DND-41 (cell line): ENCODE measurements at places on chromosomes 4 and X.

DNA sequence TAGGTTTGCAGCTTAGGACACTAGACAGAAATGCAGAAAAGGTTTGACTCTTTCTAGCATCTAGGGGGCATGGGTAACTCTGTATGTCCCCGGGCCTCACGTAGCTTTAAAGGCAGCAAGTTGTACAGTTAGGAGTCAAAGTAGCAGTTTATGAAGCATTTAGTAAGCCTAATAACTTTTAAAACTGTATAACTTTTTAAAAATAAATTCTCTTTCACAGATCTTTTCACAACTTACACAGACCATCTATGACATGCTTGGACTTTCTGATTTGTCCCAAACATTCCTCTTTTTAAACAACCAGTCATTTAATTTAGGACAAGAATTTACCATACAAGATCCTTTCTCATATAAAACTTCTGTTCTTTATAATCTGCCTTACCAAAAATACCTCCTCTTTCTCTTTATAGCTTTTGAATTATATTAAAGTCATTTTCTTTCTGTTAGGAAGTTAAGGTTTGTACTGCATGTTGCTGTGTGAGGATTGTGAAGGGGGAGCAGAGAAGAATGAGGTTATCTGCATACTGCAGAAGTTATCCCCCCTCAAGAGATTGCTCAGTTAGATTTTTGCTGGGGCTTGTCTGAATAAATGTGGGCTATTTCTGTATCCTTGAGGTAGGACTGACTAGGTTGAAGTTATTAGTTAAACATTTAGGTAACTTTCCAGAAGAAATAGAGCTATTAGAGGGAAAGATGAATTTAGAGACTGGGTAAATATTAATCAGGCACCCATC, 94.3 kb downstream of the CPE start:
- no peak for DNase-seq

DNA sequence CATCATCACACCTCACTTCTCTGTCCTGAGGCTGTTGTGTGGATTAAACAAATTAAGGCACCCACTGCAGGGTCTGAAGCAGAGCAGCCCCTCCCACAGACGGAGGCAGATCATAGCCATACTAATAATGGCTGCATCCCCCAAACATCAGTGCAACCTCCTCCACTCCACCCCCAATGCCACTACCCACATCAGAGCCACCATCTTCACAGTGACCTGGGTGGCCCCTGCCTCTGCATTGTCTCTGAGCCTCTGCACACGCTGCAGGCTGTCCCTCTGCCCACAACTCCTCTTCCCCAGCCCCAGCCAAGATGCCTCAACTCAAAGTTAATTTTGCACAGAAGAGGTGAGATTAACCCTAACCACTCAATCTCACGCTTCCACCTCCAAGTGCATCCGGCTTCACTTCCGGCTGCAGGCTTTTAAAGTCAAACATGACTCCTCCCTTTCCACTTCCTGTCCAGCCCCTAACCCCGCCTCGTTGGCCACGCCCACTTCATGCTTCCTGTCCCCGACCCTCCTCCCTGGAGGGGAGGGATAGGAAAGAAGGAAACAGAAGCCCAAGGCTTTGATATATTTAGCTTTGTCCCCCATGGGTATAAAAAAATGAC, 22.7 kb downstream of the JAKMIP1 start:
- DNase-seq: peak; percentile 73

GRCh38 chr4:65670331-65671031, at the start of gene EPHA5:
Gene EPHA5, minus strand, starts transcription at chr4:65670489. Its CDS starts 747 bp downstream, at chr4:65669742.
- DNase-seq: peak; percentile 67

DNA sequence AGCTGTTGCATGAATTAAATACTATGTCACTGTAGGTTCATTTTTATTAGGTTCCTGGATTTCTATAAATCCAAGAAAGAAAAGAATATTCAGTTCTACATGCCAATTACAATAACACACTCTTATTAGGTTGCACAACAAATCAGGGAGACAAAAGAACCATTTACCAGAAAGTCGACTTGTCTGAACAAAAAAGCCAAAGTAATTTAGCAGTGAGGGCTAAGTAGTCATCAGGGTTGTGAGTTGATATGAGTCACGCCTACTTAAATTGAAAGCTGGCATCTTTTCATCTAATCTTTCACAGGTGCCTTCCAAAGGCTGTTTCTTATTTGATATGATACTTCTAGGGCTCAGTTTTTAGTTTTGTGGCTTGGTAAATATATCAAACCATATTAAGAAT, 25.4 kb upstream of the GNRHR start:
- DNase-seq: no peak

GRCh38 chrX:109782994-109783700, 50.1 kb upstream of the ACSL4 start:
- DNase-seq: no peak

GRCh38 chr4:42626629-42627146, 30.2 kb downstream of the ATP8A1 start:
- no peak for DNase-seq

DNA sequence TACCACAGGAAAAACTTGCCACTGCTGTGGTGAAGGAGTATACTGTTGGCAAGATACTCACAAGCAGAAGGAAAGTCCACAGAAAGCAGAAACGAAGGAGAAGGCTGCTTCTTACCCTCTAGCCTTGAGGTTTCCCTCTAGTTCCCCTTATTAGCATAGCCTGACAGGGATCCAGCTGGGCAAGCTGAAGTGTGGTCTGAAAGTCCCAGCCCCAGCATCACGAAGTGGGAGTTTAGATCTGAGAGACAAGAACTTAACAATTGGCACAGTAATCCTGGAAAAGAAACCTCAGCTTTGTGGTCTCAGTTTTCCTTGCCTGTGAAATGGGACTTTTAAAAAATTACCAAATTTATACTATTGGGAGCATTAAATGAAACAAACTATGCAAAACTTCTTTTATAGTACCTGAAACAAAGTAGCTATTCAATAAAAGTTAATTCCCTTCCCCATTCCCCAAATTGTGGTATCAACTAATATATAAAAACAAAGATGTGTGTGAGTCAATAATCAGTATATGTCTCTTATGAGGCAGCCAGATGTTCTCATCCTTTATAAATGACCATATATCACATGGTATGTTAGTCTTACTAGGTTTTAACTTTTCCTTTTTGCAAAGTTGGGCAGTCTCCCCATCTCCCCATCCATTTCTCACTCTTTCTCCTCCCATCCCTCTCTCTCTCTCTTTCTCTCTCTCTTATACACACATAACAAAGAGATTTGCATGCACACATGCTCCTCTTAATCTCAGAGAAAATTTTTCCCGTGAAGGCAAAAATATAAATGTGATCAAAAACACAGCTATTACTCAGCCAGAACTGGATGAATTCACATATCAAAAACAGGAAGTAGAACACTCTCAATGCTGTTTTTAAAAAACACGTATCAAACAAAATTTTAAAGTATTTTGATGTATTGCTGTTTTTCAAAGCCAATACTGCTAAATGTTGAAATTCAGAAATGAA, 57.8 kb downstream of the SCFD2 start:
- DNase-seq: no peak

GRCh38 chr4:161356351-161356750, 807.4 kb downstream of the FSTL5 start:
- DNase-seq: no peak

DNA sequence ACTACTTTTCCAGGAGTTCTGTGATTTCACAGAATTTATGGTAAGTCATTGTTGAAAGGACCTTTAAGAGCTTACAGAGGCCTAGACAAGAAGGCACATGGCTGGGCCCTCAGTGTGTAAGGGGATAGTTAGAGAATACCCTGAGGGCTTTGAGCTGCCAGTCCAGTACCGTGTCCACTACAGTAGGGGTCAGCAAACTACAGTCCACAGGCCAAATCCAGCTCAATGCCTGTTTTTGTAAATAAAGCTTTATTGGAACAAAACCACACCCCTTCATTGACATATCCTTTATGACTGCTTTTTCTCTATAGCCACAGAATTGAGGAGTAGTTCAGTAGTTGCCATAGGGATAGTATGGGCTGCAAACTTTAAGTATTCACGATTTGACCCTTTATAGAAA, 176.2 kb downstream of the MID1 start:
- DNase-seq: no peak

DNA sequence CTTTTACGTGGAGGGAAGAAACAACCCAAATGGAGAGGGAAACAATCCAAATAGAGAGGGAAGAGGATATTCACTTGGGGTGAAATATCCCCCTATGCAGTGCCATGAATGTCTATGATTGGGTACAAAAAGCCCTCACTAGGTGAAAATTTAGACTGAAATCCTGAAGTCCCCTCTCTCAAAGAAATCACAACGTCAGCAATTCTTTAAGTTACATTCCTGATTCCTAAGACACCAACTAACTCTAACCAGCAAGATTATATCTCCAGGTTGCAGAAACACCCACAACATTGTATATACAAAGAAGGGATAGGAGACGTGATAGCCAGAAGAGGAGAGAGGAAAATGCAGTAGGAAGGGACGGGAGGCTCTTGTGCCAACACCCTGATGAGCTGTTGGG, 374.3 kb downstream of the DCAF12L2 start:
- no peak for DNase-seq

GRCh38 chrX:94288325-94288724, 614.3 kb downstream of the FAM133A start:
- DNase-seq: no peak

DNA sequence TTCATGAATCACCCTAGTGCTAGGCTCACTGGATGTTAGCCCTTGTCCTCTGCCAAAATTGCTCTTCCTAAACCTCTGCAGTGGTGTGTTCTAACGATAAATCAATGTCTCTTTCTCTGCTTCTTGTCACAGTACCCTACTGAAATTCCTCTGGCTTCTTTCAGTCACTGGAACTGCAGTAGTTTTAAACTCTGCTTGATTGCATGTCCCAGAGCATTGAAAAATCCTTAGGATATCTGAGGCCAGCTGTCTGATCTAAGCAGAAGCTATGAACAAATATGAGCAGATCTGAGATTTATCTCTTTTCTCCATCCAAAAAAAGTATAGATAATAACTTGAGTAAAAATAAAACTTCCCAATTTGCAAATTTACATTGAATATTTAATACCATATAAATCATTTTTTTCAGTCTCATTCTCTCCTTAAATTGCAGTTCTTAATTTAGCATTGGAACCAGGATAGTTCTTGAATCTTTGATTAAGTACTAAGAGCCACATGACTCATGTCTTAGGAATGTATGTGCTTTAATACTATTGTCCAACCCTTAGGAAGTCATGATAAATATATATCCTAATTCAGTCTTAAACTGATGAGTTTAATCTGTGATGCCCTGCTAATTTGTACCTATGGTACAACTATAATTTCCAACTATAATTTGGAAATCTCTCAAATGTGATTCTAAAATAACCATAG, 169.7 kb downstream of the PDHA2 start:
- no peak for DNase-seq

DNA sequence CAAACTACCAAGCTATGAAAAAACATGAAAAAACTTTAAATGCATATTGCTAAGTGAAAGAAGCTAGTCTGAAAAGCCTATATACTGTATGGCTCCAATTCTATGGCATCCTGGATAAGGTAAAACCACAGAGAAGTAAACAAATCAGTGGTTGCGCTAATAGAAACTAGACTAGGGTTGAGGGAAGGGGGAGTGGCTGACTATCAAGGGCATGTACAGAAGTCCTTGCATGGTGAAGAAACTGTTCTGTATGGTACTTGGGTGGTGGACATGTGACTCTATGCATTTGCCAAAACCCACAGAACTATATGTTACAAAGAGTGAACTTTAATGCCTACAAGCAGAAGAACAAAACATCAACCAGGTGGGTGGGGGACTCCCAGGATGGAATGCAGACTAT, 96.8 kb downstream of the MTMR1 start:
- no peak for DNase-seq

DNA sequence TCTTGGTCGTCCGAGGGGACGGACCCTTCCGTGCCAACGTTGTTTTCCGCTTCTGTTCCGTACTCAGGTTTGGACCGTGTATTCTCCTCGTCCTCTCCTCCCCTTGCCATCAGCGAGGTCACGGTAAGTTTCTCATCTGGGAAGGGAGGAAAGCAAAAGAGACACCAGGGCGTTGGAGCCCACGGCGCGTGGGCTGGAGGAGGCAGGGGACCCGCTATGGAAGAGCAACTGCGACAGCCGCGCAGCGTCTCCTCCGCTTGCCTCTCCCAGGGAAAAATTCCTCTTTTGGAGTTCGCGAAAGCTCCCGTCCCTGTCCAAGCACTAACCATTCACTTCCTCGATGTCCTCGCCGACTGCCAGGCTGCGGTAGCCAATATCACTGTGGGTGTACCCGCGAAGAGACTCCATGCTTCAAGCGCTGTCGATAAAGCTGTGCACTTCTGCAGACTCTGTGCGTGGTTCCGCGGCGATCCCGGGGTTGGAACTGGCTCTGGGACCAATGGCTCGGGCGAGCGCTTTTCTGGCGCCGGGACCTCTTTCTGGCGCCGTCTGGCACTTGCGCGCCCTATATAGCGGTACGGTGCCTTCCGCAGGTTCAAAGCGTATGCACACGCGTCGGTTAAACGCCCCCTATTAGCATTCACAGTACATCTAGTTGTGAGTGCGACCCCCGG, at the start of gene ESX1:
Gene ESX1, minus strand, starts transcription at position 492 of the 674 bp plus-strand sequence. Its CDS starts 84 bp downstream, at position 408.
- DNase-seq: no peak

GRCh38 chr4:101807351-101807750, 16.8 kb downstream of the BANK1 start:
- no peak for DNase-seq

DNA sequence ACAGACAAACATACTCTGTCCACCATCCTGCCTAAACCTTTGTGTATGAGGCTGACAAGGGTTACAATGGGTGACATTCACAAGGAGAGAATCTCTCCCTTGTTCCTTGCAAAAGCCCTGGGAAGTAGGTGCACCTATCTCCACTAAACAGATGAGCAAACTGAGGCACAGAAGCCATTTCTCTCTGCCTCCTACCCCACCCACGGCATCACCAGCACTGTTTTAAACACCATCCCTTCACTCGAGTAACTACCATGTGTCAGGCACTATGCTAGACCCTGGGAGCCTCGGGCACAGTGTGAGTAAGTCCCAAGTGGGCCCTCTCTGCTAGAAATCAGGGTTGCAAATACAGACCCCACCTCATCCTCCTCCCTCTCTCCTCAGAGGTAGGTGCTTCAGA, 899 bp downstream of the LYAR start:
- DNase-seq: no peak

GRCh38 chr4:154982187-154983047, 201.3 kb downstream of the RBM46 start:
- peak; percentile 24 for DNase-seq

- DNase-seq: no peak
Measured at GRCh38 chr4:154416190-154416547, 75.4 kb downstream of the DCHS2 start.

DNA sequence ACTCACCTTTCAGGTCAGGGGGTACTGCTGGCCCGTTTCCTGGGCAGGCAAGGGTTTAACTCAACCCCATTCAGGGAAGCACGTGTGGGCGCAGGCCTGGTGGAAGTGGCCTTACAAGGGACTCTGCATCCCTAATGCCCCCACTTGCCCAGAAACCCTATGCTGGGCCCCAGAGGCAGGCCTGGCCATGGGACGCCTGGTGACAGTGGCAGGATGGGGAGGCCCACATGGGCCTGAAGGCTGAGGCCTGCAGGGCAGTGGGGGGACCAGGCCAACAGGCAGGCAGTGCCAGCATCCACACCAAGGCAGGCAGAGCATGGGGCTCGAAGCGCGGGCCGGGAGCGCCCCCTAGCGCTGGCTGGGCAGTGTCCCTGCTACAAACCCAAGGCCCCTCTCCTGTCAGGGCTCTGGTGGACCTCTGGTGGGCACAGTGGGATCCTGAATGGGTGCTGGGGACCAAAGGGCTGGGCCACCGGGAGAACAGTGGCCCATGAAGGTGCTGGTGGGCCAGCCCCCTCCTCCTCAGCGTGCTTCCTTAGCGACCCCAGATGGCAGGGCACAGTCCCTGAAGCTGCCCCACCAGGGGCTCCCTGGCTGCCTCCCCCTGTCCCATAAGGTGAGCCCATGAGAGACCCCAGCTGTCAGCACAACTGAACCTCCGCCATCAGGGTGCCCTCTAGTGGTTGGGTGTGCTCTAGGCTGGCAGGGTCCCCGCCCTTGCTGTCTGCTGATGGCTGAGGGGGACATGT, 16.8 kb downstream of the FGFR3 start:
- peak; percentile 64 for DNase-seq
